Spinal cord (tissue), 10 donors: ENCODE measurements at places on chromosomes 6 and 20.

DNA sequence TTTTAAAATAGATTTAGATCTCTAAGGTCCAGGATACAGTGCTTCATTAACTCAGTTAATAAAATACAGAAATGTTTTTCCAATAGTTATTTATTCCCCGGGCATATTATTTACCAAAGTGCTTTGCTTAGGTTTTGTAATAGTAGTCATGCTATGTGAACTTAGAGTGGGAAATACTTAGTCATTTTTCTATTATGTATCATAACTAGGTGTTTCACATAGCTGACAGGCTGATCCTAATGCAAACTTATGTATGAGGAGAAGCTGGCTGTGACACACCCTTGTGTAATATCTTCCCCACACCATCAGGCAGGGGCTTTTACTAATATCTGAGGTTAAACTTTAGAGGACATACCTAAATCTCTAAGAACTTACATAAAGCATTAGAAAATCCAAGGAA lies 277.7 kb upstream of the RIMS1 start:
- DNase-seq = no peak

DNA sequence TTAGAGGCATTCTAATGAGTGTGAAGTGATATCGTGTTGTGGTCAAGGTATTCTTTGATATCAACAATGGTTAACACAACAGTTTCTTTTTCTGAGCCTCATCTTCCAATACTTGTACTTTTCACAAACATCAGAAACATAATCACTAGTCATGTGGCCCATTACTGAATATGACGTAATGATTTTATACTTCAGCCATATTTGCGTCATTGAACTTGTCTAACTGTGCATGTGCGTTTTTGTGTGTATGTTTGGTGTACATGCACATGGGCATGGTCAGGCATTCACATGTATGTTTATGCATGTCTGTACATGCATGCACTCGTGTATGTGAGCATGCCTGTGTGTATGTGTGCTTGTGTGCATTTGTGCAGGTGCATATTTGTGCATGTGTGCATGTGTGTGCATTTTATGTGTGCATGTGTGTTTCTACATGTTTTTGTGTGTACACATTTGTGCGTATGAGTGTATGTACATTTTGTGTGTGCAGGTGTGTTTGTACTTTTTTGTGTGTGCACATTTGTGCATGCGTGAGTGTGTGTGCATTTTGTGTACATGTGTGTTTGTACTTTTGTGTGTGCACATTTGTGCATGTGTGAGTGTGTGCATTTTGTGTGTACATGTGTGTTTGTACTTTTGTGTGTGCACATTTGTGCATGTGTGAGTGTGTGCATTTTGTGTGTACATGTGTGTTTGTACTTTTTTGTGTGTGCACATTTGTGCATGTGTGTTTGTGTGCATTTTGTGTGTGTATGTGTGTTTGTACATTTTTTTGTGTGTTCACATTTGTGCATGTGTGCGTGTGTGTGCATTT lies 29.4 kb downstream of the PRR18 start:
- no peak for DNase-seq

GRCh38 chr6:10478187-10479040 lies 42.7 kb upstream of the GCNT2 start:
- DNase-seq = peak; percentile 12

- DNase-seq = no peak
Observed at GRCh38 chr20:10662661-10663458, 10.9 kb downstream of the JAG1 start.

- DNase-seq = no peak
Observed at GRCh38 chr6:137487869-137488149, 6.4 kb downstream of the OLIG3 start.

GRCh38 chr6:21915707-21916260 lies 322.2 kb downstream of the SOX4 start:
- peak; percentile 36 for DNase-seq

- DNase-seq = no peak
Observed at GRCh38 chr6:39731565-39731964, 6.4 kb upstream of the KIF6 start.

- DNase-seq = no peak
Observed at GRCh38 chr6:79077715-79078074, 359 bp downstream of the PHIP start.

GRCh38 chr6:125057392-125058246 lies 95.4 kb downstream of the RNF217 start:
- DNase-seq = no peak

- no peak for DNase-seq
Observed at GRCh38 chr6:26258212-26258977, 106.6 kb upstream of the BTN3A2 start.

DNA sequence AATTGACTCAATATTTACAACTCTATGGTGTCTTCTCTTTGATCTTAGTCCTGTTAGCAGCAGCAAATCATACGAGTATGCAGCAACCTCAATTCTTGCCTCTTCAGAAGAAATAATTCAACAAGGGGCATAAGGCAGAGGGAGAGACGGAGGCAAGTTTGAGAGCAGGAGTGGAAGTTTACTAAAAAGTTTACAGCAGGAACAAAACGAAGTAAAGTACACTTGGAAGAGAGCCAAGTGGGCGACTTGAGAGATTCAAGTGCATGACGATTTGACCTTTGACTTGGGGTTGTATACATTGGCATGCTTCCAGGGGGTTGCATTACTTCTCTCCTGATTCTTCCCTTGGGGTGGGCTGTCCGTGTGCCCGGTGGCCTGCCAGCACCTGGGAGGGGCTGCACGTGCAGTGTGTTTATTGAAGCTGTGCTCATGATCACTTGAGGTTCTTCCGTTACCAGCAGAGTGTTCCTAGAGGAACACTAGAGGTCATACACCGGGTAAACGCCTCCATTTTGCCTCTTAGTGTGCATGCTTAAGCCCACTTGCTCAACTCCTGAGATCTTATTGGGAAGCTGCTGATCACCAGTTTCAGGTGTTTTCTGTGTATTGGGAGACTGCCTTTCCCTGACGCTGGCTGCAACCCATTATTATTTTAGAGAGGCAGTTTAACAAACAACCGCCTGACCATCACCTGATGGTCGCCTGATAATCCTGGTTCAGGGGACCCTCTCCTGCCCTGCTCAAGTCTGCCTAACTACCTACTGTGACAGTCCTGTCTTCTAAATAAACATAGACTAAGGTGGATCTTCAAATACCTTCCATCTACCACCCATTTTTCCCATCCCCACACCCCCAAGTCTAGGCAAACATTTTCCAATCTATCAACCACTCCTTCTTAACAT lies 172.4 kb upstream of the MYLIP start:
- DNase-seq = no peak

GRCh38 chr6:144637541-144637940 lies 352.4 kb downstream of the UTRN start:
- no peak for DNase-seq

GRCh38 chr20:2295886-2296515 lies at the start of gene TGM3:
TGM3 (plus strand) TSS chr20:2296001; CDS start chr20:2296064, 63 bp downstream.
- peak; percentile 30 for DNase-seq
